ENCODE measurements at places on chromosomes 4 and X.

- no peak for DNase-seq
These were observed 8.1 kb downstream of the HGFAC start for GRCh38 chr4:3449574-3450534.

- DNase-seq, result no peak
These were observed 15.7 kb upstream of the PLCXD1 start for GRCh38 chrX:265502-265901.

DNA sequence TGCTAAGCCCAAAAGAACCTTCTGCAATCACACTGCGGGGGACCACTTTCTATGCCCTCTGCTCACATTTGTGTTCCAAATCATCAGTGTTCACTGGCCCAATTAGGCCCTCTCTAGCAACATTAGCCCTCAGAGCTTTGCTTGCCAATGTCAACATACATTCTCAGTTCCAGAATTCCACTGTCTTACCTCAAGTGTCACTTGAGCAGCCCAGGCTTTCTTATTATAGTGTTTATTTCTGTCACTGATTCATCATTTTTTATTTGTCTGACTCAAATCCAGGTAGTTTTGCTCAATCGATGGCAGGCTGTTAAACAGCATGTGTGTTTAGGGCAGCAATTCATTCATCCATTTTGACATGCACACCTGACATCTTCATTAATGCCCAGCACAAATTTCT, 291.2 kb downstream of the TEX13A start:
- DNase-seq, result no peak

- no peak for DNase-seq
These were observed 70.1 kb upstream of the HPGD start for GRCh38 chr4:174592256-174592984.

All from vagina (tissue), 2 donors.